Myometrial cell (primary cell): ENCODE measurements at places on chromosomes 7 and 10. TPM values are rescaled to one million over a fixed set of nuclear protein-coding genes. Genes with fewer than 3 reads are reported as not detected.

PPP1R9A gene
- total RNA-seq, result not detected in 2 replicates

UROS gene
- 48.7 and 61.3 TPM in 2 replicates for total RNA-seq

ABCB1 gene
- total RNA-seq, result 0.18 TPM in 1 of 2 replicates, not detected in the other

FGL2 gene
- not detected in 2 replicates for total RNA-seq

ADRB1 gene
- total RNA-seq, result not detected in 2 replicates

OPN1SW gene
- total RNA-seq, result not detected in 2 replicates
